Naive B cell (primary cell): ENCODE measurements at places on chromosomes 13 and 19. TPM values are rescaled to one million over a fixed set of nuclear protein-coding genes. Genes with fewer than 3 reads are reported as not detected.

GRCh38 chr13:110425444-110425780, 118.3 kb downstream of the COL4A2 start:
- DNase-seq: no peak

Gene UBE2L5
- 0.19 TPM for polyA plus RNA-seq

- DNase-seq: no peak
These were observed 1581.3 kb downstream of the EFNB2 start for GRCh38 chr13:104954210-104954609.

GRCh38 chr19:53631949-53632407, at the start of gene DPRX:
DPRX (plus strand) TSS chr19:53631999; CDS start chr19:53632107, 108 bp downstream.
- DNase-seq: no peak

DNA sequence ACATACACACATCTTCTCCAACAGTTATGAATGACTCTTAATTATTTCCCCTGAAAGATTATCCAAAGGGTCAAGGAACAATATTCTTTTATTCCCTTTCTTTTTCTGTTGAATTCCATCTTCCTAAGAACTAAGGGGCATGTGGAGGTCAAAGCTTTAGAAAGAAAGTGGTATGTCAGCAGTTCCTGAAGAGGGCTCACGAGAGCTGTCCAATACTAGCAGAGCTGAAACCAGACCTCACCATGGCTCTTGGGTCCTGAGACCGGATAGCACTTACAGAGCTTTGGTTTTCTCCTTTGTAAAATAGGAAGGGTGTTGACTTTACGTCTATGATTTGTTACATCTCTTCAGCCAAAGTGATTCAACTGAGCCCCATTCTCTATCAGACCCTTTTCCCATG, 109.8 kb upstream of the FREM2 start:
- DNase-seq: no peak

Gene TEX101
- not detected for polyA plus RNA-seq

DNA sequence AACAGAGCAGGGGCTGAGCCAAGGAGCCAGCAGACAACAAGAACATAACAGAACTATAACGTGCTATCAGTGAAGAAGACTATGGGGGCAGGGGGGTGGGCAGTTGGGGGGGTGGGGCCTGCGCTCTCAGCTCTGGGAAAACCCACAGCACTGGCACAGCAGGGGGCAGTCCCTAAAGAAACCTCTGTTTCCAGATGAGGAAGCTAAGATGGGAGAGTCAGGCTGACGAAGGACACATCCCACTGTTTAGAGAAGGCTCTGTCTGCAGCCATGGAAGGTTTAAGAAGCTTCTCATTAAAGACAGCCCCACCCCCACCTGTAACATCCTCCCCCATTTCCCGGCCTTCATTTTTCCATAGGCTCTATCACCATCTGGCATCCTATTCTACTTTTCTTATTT, 7.1 kb upstream of the DOCK9 start:
- DNase-seq: no peak

- DNase-seq: no peak
These were observed 14.5 kb upstream of the RAB20 start for GRCh38 chr13:110576070-110576394.

Gene MYADM
- polyA plus RNA-seq: 31.8 TPM

Gene ZSCAN4
- not detected for polyA plus RNA-seq

DNA sequence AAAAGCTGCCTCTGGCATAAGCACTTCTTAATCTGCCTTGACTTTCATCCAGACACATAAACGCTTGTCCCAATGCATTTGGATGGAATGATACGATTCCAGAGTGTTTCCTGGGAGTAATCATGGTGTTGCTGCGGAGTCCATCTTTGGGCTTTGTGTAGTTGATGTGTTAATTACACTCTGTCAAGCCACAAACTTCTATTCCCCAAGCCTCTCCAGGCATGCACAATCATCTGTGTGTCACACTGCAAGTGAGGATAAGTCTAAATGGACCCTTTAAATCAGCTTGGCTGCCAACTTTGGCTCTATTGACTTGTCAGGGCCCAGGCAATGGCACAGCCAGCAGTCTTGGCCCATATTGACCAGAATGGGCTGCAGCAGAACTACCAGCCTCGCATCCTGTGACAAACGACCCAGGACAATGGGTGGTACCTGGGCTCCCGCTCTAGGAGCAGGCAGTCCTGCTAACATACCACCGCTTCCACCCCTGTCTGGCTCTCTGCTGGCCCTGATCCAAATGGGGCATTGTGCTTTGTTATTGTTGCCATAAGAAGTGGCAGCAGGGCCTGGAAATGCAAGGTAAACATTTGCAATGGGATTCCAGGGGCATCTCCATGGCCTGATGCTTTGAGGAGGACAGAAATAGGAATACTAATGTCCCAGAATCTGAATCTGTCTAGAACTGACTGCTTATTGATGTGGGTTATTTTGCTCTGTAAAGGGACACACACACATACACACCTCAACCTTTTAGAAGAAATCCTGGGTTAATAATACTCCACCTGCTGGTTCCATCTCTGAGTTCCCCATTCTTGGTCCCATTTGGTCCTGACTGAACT, 127.2 kb downstream of the DNAJC15 start:
- no peak for DNase-seq
